ENCODE measurements at places on chromosomes 1 and 21. TPM values are rescaled to one million over a fixed set of nuclear protein-coding genes. Genes with fewer than 3 reads are reported as not detected.

The MMEL1 gene
- 0.37 TPM for total RNA-seq

The TNNT2 gene
- 3,022 TPM for total RNA-seq

The CD48 gene
- not detected for total RNA-seq

The FALEC gene
- not detected for total RNA-seq

The GSTM4 gene
- 5.5 TPM for total RNA-seq

The PTPN22 gene
- 2.0 TPM for total RNA-seq

The LCK gene
- not detected for total RNA-seq

The OR2L3 gene
- not detected for total RNA-seq

The KCNJ9 gene
- not detected for total RNA-seq

The BARHL2 gene
- not detected for total RNA-seq

The SYTL1 gene
- 0.05 TPM for total RNA-seq

The DYNLT5 gene
- total RNA-seq = 0.26 TPM

The CSF3R gene
- not detected for total RNA-seq

The PRMT6 gene
- 12.6 TPM for total RNA-seq

The CRB1 gene
- total RNA-seq = 1.1 TPM

The PCBP3 gene
- 1.5 TPM for total RNA-seq

GRCh38 chr21:15139898-15140297 lies 75.1 kb upstream of the NRIP1 start:
- DNase-seq = no peak

GRCh38 chr1:209728466-209728865 lies 23.8 kb downstream of the HSD11B1 start:
- no peak for DNase-seq

DNA sequence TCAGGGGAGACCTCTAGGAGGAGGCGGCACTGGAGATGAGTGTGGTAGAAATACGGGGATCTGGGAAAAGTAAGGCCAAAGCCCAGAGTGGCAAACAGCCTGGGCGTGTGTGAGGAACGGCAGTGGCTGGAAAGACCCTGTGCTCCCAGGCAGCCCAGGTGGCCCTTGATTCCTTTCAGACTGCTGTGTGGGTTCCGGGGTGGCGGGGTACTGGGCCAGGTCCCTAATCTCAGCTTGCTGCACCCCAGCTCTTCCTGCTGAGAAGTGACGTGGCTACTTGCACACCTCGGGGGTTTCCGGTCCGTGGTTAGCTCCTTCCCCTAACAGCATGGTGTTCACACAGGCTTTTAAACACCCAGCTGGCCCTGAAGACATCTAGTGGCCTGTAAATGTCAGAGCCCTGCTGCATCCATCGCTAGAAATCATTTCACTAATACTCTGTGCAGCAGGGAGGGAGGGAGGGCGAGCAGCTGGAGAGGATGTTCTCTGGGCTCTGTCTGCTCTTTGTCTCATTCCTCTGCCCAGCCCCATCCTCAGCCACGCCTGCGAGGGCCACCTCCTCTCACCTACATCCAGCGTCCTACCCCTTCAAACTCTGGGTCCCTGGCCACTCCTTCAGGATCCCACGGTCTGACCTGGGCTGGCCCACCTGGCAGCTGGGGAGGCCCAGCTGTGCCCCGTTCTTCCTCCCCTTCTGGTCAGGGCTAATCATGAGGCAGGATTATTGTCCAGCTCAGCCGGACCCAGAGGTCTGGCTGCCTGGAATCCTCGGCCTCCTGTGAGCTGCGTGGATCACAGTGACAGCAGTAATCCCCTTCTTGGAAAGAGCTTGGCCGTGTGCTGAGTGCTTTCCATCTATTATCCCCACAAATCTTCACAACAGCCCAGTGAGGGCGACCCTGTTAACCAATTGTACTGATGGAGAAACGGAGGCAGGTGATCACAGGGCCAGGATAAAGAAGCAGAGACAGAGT lies 7.2 kb downstream of the ZDHHC18 start:
- no peak for DNase-seq

DNA sequence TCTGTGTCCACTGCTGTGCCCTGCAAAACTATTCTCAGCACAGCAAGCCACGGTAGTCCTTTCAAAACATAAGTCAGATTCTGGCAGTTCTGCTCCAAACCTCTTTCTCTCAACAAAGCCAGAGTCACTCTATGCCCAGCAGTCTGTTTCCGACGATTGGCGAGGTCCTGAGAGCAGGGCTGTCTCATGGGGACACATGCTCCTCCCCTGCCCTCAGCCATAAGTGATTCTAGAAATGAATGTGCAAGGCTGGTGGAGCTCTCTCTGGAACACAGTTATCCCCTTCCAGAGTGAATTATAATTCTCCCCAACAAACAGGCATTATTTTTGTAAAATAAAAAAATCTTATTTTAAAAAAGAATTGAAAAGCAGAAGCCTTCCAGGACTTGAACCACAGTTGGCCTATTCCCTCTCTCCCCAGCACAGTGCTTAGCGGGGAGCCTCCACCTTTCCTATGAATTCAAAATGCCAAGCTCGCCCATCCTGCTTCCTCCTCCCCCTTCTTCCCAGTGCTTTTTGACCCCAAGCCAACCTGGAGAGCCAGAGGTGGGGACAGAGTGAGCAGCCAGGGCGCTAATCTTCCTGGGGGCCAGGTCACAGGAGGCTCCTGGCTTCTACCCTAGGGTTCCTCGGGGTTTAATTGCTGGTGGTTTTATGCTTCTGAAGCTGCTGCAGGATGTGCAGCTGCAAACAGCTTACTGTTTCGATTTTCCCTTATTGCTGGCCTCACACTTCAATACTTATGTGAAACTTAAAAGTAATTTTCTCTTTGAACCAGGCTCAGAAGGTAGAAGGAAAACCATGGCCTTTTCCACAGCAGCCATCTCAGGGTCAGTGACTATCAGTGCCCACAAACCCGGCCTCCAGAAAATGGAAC lies 41.1 kb downstream of the KCNJ6 start:
- no peak for DNase-seq

GRCh38 chr1:224626042-224626441 lies 9.9 kb downstream of the CNIH3 start:
- peak; percentile 39 for DNase-seq

- DNase-seq = no peak
Measured at GRCh38 chr1:29356663-29357062, 120.3 kb downstream of the PTPRU start.

DNA sequence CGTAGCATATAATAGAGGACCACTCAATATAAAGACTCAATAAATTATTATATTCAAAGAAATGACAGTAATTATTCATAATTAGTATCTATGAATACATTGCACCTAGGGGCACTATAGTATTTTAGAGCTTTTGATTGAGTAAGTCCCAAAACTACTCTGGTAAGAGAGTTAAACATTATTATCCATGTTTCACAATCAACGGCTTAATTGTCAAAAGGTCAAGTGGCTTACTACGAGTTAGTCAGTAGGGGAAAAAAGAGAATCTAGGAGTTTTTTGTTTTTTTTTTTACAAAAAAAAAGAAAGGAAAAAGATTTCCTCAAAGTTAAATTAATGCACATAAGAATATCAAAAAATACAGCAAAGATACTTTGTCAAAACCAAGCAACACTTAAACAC lies 20.4 kb upstream of the LAMC1 start:
- no peak for DNase-seq

DNA sequence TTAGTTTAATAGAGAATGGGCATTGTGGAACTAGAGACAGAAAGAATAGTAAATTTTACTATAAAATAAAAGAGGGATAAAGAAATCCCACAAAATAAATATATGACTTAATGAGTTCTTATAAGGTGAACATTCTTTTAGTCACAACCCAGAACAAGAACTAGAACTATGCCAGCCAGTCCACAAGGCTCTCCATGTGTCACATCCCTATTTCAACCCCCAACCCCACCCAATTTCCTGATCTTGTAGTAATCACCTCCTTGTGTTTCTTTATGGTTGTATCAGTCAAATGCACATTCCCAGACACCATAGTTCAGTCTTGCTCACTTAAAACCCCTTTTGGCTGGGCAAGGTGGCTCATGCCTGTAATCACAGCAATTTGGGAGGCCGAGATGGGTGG lies 662.3 kb upstream of the CAMK1G start:
- no peak for DNase-seq

DNA sequence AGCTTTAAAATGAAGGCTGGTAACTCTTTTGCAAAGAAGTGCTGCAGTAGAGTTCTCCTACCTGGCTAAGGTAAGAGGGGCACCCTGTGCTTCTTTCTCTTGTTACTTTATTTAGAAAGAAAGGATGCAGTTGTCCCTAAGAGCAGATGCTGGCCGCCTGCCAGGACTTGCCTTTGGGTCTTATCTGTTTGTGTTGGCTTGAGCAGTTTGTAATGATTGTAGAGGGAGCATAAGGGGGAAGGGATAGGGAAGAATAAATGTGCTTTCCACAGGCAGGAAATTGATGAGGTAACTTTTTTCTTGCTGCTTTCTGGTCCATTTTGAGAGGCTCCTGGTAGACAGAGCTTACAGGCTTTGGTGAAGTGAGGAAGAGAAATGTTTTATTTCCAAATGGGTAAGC lies 229.6 kb downstream of the HHAT start:
- DNase-seq = peak; percentile 47

DNA sequence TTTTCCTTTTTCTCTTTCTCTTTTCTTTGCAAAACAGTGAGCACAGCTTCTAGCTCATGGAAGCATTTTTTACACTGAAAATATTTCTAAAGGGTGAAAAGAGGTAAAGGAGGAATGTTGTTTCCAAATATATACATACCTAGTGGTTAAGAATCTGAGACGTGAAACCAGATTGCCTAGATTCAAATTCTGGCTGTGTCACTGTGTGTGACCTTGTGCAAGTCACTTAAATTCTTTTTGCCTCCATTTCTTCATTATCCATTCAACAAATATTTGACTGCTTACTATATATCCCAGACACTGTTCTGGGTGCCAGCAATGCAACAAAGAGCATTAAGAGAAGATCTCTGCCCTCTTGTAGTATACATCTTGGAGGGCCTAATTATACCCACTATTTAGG lies 53.3 kb downstream of the ZFYVE9 start:
- DNase-seq = no peak

GRCh38 chr1:220970311-220970710 lies 91.1 kb downstream of the HLX start:
- DNase-seq = no peak

- DNase-seq = peak; percentile 62
Measured at GRCh38 chr1:163307479-163308171, 14.1 kb upstream of the NUF2 start.

GRCh38 chr21:34598931-34599400 lies 15.9 kb downstream of the RCAN1 start:
- no peak for DNase-seq

DNA sequence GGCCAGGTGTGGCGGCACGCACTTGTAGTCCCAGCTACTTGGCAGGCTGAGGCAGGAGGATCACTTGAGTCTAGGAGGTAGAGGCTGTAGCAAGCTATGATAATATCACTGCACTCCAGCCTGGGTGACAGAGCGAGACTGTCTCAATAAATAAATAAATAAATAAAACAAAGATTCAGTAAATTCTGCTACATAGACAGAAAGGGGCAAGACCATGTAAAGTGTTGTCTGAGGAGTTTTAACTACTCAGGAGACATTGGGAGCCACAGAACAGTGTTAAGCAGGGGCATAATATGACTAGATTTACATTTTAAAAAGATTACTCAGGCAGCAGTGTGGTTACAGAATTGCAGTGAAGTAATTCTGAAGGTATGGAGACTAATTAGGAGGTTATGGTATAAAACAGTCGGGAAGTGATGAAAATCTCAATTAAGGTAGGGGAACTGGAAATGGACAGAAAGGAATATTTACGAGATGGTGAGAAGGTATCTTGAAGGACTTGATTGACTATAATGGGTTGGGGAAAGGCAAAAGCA lies 94.7 kb downstream of the ATP1B1 start:
- DNase-seq = no peak

GRCh38 chr1:94411237-94411636 lies 7.0 kb upstream of the ABCD3 start:
- DNase-seq = no peak

DNA sequence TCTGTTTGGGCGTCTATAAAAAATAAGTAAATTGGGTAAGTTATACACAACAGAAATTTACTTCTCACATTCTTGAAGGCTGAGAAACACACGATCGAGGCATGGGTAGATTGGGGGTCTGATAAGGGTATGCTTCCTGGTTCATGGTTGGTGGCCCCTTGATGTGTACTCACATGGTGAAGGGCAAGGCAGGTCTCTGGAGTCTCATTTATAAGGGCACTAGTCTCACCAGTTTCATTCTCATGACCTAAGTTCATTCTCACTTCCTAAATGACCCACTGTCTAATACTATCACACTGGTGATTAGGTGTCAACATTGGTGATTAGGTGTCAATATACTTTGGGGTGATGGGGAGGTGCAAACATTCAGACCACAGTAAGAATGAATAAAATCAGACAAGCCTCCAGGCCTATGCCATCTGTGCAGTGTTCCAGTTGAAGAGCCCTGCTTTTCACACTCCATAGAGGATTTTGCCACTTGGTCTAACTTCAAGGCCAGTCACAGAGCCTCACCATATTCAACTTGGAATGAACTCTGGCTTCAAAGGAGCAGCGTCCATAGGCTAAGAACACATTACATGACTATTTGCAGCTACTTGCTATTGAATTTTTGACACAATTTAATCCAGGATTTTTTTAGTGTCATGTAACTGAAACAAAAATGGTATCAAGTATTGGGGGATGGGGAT lies 2.5 kb upstream of the GBP4 start:
- no peak for DNase-seq

- no peak for DNase-seq
Measured at GRCh38 chr1:84598418-84598817, 24.2 kb upstream of the CTBS start.

GRCh38 chr1:234205966-234206365 lies 167.3 kb upstream of the COA6 start:
- no peak for DNase-seq

DNA sequence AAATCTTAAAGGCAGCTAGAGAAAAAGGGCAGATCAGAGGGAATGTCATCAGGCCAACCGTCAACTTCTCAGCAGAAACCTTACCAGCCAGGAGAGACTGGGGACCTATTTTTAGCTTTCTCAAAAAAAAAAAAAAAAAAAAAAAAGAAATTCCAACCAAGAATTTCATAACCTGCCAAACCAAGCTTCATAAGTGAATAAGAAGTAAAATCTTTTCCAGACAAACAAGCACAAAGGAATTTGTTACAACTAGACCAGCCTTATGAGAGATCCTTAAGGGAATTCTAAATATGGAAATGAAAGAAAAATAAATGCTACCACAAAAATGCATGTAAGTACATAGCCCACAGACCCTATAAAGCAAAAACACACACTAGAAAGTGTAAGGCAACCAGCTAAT lies 267.7 kb downstream of the AKT3 start:
- DNase-seq = peak; percentile 46

DNA sequence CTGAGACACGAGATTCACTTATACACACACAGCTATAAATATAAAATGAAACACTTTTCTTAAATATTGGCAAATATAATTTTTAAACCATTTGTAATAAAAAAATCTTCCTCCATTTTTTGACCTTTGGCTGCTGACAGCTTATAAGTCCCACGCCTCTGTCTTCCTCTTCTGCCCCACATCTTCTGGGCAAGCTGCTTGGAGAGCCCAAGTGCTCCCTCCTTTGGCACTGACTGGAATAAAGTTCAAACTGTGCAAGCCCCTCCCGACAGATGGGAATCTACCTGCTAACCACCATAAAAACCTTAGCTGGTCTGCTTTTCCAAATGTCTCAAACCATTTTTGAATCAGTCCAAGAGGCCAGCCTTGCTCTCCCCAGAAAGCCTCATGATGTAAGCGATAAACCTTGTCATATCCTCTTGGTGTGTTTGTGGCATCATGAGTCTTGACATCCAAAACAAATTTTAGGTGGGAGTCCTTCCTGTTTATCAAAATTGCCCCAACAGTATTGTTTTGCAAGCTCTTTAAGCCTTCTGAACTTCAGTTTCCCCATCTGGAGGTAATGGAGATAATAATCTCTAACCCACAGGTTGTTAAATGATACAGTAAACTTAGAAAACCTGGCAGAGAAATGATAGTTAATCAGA lies 99.8 kb downstream of the SNX7 start:
- DNase-seq = peak; percentile 3

Data from myocyte (in vitro differentiated cells).